ENCODE measurements at places on chromosomes 16 and 17.

DNA sequence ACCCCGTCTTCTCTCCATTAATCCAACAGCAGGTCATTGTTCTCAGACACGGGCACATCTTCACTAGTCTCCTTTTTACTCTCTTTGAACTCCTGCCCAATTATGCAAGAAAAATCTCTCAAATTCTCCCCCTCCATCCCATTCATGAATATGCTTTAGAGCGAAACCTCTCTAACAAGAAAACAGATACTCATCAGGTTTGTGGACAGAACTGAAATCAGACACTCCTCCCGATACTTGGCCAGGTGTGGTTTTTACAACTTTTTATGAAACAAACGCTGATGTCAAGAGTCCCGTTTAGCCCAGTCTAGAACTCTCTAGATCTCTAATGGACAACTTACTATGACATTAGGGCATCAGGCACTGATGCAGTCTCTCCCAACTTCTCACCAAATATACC is 40.9 kb downstream of the PIK3R5 start:
- DNase-seq, result no peak

GRCh38 chr17:17494499-17494869 is 1.7 kb downstream of the RASD1 start:
- DNase-seq, result no peak

DNA sequence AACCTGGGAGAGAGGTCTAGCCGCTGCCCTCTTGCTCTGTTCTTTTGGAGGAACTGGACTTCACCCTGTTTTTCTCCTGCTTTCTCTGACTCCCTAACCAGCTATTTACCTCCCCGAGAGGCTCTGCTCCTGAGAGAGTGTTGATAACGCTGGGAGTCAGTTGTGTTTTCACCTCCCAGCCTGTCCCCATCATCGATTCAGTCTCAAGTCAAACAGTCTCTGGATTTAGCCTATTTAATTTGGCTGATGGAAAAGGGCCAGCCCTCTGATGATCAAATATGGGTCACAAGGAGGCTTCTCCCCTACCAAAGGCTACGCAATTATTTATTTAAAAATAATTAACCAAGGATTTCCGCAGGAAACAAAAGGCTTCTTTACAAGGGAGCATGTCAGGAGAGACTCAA is 31.8 kb downstream of the HNF1B start:
- DNase-seq, result no peak

DNA sequence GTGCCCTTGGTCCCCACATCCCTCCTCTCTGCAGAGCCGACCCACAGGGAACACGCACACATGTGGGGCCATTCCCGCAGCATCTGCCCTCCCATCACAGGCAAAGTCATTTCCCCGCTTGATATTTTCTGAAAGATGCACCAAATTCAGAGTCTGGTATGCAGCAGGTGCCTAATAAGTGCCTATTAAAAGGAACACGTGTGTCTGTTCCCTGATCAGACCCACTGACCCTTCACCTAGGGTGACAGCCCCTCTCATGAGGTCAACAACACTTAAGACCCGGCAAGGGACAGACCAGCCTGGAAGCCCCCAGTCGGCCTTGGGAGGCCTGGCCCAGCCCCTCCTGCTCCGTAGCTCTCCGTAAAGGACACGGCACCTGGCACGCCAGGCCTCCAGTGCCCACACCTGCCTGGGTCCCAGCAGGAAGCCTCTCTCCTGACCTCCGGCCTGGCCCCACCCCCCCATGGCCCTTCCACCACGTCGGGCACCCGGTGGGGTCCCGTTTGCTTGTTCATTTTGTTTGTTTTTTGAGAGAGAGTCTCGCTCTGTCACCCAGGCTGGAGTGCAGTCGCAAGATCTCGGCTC is 20.0 kb downstream of the UNKL start:
- no peak for DNase-seq

- DNase-seq, result no peak
Measured at GRCh38 chr16:64903770-64904169, 218.1 kb downstream of the CDH11 start.

DNA sequence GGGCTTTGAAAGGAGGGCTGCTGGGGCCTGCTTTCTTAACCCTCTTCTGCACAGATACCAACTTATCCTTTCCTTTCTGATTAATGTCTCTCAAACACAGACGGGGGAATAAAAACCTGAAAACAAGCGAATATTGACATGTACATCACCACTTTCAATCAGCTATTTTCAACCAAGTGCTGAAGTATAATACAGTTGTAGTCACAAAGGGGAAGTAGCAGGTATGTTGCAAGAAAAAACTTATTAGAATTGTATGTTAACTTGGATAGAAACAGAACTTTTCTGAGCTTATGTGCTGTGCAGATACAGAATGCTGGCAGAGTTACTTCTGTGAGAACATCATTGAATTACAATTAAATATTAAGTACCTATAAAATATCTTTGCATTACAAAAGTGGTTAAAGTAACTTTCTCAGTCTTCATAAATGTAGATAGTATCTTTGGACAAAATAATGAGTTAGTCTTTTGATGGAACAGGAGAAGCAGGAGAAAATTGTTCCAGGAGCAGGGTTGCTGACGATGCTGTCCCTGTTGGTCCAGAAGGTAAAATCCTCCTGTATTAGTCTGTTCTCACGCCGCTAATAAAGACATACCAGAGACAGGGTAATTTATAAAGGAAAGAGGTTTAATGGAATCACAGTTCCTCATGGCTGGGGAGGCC is 59.5 kb downstream of the RPTOR start:
- no peak for DNase-seq

DNA sequence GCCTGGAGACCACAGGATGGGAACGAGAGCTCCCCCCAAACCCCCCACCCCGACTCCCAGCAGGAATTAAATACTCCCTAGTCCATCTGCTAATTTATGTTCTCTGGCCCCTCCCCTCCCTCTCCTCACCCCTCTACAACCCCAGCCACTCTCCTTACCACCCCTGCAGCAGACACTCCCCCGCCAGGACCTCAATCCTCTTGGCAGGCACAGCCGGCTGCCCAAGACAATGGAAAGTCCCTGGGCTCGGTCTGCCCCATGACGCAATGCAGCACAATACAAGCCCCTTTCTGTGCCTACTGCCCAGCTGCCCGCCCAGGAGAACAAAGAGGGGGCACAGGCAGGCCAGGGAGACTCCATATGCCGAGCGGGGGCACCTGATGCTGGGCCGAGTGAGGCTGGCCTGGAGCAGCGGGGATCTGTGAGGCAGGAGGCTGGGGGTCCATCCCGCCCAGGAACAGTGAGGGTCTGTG is 30.3 kb upstream of the CDC42EP4 start:
- DNase-seq, result no peak

GRCh38 chr17:41632482-41633105 is 8.2 kb upstream of the KRT17 start:
- DNase-seq, result no peak

DNA sequence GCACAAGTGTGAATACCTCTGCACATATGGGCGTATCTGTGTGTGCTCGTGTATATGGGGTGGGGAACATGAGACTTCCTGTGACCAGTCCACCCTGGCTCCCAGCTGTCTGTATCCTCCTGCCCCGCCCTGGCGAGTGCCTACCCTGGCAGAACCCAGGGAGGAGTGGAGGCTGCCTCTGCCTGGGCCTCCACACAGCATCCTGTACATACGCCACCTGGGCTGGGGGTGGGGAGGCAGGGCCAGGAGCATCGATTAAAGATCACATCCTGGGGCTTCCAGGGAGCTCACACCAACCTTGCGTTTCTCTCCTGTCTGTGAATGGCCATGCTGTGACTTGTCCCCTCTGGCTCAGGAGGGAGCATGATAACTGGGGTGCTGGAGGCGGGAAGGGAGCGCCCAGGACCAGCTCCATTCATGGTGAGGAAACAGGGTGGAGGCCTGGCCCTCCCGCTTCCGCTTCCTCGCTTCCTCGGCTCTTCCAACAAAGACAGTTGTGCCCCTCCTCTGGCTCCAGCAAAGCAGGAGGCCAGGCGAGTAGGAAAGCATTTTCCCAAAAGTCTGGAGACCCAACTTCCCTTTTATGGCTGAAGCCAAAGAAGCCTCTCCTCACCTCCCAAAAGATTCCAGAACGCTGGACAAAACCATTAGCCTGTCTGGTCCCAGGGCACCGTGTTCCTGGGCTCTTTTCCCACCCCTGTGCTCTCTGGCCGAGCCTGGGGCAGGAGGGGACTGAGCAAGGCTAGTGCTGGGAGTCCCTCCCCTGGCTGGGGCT is 22.9 kb downstream of the ADAM11 start:
- DNase-seq, result no peak

DNA sequence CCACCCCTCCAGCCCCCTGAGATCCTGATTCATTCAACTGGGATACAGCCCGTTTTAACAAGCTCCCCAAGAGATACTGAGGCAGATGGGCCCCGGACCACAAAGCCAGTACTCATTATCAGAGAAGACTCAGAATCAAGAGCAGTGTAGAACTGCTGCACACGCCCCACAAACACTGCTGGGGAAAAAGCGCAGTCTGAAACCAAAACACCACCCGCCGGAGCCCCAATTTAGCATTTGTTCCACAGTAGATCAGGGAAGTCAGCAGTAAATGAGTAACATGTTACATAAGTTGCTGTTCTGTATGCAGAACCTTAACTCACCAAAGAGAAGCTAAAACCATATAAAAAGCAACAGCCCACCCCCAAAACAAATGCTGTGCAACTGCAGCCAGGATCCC is 123.6 kb downstream of the CDYL2 start:
- no peak for DNase-seq

DNA sequence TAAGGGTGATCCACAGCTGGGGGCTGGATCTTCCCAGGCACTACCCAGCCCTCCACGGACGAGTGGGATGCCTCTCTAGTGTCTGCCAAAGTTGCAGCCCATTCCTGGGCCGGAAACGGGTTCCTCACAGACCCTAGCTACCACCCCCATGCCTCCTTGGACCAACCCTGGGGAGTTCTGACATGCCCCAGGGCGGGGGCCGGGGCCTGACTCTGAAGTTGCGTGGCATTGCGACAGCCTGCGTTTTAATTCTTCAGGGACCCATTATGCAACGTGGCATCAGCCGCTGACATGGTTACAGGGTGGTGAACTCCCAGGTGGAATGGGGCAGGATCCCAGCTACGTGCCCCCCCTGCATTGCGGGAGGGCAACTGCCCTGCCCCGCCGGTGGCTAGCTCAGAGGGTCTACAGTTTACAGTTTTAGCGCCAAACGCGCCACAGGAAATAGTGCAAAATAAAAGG is 2.7 kb downstream of the CBX4 start:
- DNase-seq, result no peak

All from cerebellar nuclear complex (tissue), 1 donor.